H7 (cell line): ENCODE measurements at places on chromosomes 5 and 9. TPM values are rescaled to one million over a fixed set of nuclear protein-coding genes. Genes with fewer than 3 reads are reported as not detected.

IL3 gene
- total RNA-seq = not detected in 2 replicates

IARS1 gene
- 277 and 369 TPM in 2 replicates for total RNA-seq

AGTPBP1 gene
- 42.6 and 58.6 TPM in 2 replicates for total RNA-seq

USP20 gene
- total RNA-seq = 15.8 and 16.3 TPM in 2 replicates

BNC2 gene
- 7.9 and 12.0 TPM in 2 replicates for total RNA-seq

TRIM7 gene
- total RNA-seq = 0.07 and 0.92 TPM in 2 replicates

NPR3 gene
- total RNA-seq = 0.04 and 0.07 TPM in 2 replicates

AGXT2 gene
- total RNA-seq = not detected in 2 replicates

NMUR2 gene
- not detected in 2 replicates for total RNA-seq

FIBCD1 gene
- 6.1 and 6.2 TPM in 2 replicates for total RNA-seq

BSPRY gene
- total RNA-seq = 1.5 and 2.3 TPM in 2 replicates

NR5A1 gene
- 0.30 and 0.73 TPM in 2 replicates for total RNA-seq

MARVELD2 gene
- 15.6 and 19.9 TPM in 2 replicates for total RNA-seq

POLR1E gene
- total RNA-seq = 33.5 and 41.3 TPM in 2 replicates

DNAH5 gene
- 0.07 and 0.41 TPM in 2 replicates for total RNA-seq

OBP2B gene
- total RNA-seq = not detected in 2 replicates

PCDHGB4 gene
- 0.66 and 1.4 TPM in 2 replicates for total RNA-seq

SPINK4 gene
- not detected in 2 replicates for total RNA-seq

RNF130 gene
- 123 and 154 TPM in 2 replicates for total RNA-seq

RNF183 gene
- total RNA-seq = 0.78 TPM in 1 of 2 replicates, not detected in the other

PCDHGB7 gene
- total RNA-seq = 4.4 and 4.6 TPM in 2 replicates

TLX3 gene
- not detected in 2 replicates for total RNA-seq

IFNK gene
- total RNA-seq = not detected in 2 replicates
